Non-pigmented ciliary epithelial cell (primary cell): ENCODE measurements at places on chromosomes 4 and X.

GRCh38 chr4:101217353-101218031 is 129.8 kb downstream of the PPP3CA start:
- no peak for DNase-seq

DNA sequence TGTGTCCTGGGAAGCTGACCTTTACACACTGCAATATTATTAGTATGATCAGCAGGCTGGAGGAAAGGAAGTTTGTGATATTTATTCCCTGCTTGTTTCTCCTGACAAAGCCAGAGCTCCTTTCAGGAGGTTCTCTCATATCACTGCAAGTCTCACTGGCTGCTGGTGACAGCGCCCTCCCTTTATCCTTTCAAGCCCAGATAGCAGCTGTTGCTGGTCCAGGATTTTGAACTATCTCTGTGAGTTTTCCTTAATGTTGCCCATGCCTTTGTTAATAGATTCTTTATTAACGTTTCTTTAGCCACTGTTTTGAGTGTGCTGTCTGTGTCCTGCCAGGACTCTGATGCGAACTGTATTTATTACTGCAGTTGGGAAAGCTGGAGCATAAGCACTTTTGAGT is 518.7 kb downstream of the C4orf33 start:
- DNase-seq, result no peak

GRCh38 chr4:135598151-135598550 is 1396.6 kb upstream of the PABPC4L start:
- no peak for DNase-seq

DNA sequence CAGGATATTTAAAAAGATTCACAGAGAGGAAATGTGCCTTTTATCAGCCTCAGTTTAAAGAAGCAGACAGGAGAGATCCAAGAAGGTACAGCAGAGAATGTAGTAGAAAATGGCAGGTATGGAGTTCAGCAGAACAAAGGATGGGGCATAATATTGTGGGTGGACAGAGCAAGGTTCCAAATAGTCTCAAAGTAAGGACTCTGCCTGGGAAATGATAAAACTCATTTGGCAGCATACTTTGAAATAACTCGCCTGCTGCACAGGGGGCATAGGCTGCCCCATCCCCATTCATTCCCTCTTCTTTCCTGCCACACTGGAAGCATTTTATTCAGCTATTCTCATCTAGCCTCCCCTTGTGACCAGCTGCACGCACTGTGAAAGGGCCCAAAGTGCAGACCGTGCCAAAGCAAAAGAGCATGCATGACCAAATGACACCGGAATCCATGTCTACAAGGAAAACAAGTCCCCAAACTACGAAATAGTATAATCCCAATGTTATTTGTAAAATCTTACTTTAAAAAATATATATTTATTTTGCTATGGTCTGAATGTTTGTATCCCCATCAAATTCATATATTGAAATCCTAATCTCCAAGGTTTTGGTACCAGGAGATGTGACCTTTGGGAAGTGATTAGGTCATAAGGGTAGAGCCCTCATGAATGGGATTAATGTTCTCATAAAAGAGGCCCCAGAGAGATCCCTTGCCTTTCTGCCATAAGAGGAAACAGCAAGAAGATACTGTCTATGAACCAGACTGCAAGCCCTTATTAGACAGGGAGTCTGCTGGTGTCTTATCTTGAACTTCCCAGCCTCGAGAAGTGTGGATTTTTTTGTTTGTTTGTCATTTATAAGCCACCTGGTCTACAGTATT is 77.4 kb upstream of the PRSS48 start:
- no peak for DNase-seq

GRCh38 chr4:89737888-89738287 is 99.1 kb downstream of the SNCA start:
- no peak for DNase-seq

GRCh38 chr4:27049239-27049829 is 188.7 kb downstream of the STIM2 start:
- no peak for DNase-seq

GRCh38 chrX:16386126-16386525 is 218.8 kb downstream of the MAGEB17 start:
- DNase-seq, result no peak

DNA sequence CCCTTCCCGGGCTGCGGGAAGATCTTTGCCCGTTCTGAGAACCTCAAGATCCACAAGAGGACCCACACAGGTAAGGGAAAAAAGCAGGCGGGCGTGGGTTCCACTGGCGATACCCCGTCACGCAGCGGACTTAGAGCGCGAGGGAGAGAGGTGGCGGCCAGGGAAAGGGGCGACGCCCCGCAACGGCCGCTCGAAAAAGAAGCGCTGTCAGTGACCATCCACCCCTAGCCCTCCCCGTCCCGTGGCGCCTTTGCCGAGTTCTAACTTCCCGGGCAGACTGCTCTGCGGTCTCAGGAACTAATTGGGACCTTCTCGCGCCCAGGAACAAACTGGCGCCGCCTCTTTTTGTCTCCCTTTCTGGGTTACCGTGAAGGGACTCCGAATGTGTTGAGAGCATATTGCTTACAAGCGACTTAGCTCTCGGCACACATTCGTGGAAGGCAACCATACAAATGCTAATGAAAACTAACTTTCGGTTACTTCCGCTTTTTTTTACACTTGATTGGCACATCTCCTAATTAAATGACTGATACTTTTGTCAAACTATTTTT is 1.8 kb downstream of the ZIC3 start:
- no peak for DNase-seq
